ENCODE measurements at places on chromosomes 2 and 18.
A peak's percentile ranks its signal among the peaks of the same experiment; 100 is the strongest.

GRCh38 chr18:58668211-58668610 is 3.1 kb upstream of the MALT1 start:
- DNase-seq, result peak; percentile 18
- H3K4me3 ChIP-seq, result no peak overlapping the region
- no peaks in the 10 kb centered on the region for H3K27me3 ChIP-seq
- peaks cover 6% of the 10 kb centered on the region for H3K36me3 ChIP-seq
- peak overlapping the region; percentile 86 for H3K27ac ChIP-seq
- H3K4me1 ChIP-seq, result peaks cover 30% of the 10 kb centered on the region

- no peaks in the 10 kb centered on the region for H3K27me3 ChIP-seq
- peaks cover 62% of the 10 kb centered on the region for H3K36me3 ChIP-seq
- DNase-seq, result no peak
- H3K27ac ChIP-seq, result no peak overlapping the region
These were observed 118.1 kb downstream of the MYO1B start for GRCh38 chr2:191363267-191363666.

GRCh38 chr2:95058989-95059641 is 33.6 kb downstream of the MAL start:
- no peak overlapping the region for H3K4me3 ChIP-seq
- no peaks in the 10 kb centered on the region for H3K36me3 ChIP-seq
- no peak for DNase-seq
- H3K4me1 ChIP-seq, result no peaks in the 10 kb centered on the region

DNA sequence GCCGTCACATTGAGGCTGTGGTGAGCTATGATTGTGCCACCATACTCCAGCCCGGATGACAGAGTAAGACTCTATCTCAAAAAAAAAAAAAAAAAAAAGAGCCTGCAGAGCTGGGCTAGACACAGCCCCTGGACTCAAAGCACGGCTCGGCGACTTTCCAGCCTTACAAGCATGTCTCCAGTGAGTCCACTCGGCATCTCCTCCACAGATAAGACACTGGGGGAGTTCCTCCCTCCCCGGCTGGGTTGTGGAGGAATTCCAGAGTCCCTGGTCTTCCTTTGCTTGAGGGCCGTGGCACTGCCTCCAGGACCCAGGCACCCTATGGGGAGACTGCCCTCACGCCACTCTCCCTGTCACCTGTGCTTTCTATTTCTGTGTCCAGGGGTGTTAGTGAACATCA is 30.9 kb upstream of the RPL31 start:
- no peaks in the 10 kb centered on the region for H3K27me3 ChIP-seq
- H3K36me3 ChIP-seq, result peaks cover 14% of the 10 kb centered on the region
- H3K4me1 ChIP-seq, result no peaks in the 10 kb centered on the region
- DNase-seq, result no peak
- no peak overlapping the region for H3K27ac ChIP-seq
- H3K4me3 ChIP-seq, result no peak overlapping the region

- no peaks in the 10 kb centered on the region for H3K36me3 ChIP-seq
- H3K27me3 ChIP-seq, result no peaks in the 10 kb centered on the region
- H3K27ac ChIP-seq, result no peak overlapping the region
- no peak overlapping the region for H3K4me3 ChIP-seq
These were observed 223.8 kb upstream of the LRATD1 start for GRCh38 chr2:14408695-14409094.

DNA sequence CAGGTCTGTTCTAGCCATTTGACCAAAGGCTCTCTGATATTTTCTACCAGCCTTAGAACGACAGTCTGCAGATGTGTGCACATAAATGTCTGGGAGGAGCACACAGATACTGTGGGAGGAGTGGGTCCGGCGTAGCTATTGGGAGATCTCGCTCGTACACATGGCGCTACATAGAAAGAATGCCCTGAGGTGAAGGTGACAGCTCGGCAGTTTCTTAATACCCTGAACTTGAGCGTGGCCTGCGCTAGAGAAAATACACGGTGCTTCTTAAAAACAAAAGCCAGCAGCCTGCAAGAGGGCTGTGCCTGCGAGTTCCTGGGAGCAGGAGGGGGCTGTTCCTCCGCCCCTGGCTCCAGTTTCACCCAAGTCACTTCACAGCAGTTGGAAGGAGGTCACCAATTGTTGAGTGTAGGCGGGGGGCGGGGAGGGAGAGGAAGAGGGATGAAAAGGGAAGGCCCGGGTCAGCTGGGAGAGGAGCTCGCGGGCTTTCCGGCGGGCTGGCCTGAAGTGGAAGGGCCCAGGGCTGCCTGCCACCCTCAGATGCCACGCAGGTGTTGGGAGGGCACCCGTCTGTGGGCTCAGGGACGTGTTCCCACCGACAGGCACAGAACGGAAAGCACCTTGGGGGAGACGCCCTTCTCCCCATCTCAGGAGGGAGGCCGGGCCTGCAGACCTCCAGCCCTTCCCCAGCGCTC is 124.7 kb upstream of the ZNF516 start:
- H3K4me3 ChIP-seq, result peak overlapping the region; percentile 62
- no peaks in the 10 kb centered on the region for H3K27me3 ChIP-seq
- DNase-seq, result peak; percentile 80
- H3K4me1 ChIP-seq, result peaks cover 29% of the 10 kb centered on the region

DNA sequence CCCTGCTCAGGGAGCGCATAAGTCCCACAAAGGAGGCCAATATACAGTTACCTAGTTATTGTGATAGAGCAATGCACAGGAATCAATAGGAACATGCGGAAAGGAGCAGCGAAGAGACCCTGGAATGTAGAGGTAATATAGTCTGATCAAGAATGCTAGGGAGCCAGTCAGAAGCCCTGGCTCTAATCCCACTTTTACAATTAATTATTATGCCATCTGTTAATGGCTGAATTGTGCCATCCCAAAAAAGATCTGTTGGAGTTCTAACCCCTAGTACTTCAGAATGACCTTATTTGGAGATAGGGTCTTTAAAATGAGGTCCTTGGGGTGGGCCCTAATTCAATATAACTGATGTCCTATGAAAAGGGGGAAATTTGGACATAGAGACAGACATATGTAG is 7.7 kb upstream of the SPATS2L start:
- no peaks in the 10 kb centered on the region for H3K36me3 ChIP-seq
- H3K4me3 ChIP-seq, result no peak overlapping the region
- H3K27me3 ChIP-seq, result no peaks in the 10 kb centered on the region
- H3K27ac ChIP-seq, result no peak overlapping the region
- H3K4me1 ChIP-seq, result peaks cover 40% of the 10 kb centered on the region

DNA sequence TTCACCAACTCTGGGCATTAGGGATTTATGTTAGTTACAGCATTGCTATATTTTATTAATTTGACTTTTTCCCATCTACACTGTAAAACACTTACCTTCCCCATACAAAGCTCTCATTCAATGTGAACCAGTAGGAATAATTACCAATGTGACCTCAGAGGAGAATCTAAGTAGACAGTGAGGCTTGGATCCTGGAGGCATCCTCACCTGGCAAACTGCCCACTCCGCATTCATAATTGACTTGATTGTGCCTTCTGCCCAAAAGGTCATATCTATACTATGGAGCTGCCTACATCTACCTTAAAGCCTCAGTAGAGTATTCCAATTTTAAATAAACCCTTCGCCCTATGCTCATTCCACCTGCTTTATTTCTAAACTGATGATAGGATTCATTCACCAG is 45.4 kb upstream of the SCN1A start:
- H3K4me3 ChIP-seq, result no peak overlapping the region
- H3K27ac ChIP-seq, result no peak overlapping the region
- no peaks in the 10 kb centered on the region for H3K36me3 ChIP-seq
- H3K4me1 ChIP-seq, result peaks cover 11% of the 10 kb centered on the region
- DNase-seq, result no peak
- H3K27me3 ChIP-seq, result peaks cover 11% of the 10 kb centered on the region

- H3K27ac ChIP-seq, result no peak overlapping the region
- H3K4me1 ChIP-seq, result peaks cover 20% of the 10 kb centered on the region
- no peak for DNase-seq
- H3K4me3 ChIP-seq, result no peak overlapping the region
These were observed 204.4 kb downstream of the MREG start for GRCh38 chr2:215808996-215809395.

DNA sequence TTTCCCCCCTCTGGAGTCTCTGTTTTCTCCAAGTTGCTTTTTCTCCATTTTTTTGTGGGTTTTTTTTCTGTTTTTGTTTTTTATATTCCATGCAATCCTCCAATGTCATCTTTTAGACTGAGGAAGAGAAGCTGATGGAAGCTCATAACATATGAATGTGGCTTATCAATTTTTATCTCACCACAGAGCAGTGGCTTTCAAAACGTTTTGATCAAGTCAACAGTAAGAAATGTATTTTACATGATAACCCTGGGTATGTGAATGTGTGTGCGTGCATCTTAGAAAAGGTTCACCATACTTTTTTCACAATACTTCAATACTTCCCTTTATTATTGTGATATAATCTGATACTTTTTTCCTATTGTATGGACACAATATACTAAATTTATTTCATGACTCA is 64.6 kb upstream of the CDCA7 start:
- H3K4me1 ChIP-seq, result no peaks in the 10 kb centered on the region
- no peak overlapping the region for H3K27ac ChIP-seq
- H3K36me3 ChIP-seq, result no peaks in the 10 kb centered on the region

GRCh38 chr18:9120796-9121195 is 15.8 kb upstream of the ANKRD12 start:
- H3K27me3 ChIP-seq, result no peaks in the 10 kb centered on the region
- H3K36me3 ChIP-seq, result peaks cover 90% of the 10 kb centered on the region
- no peak for DNase-seq
- H3K27ac ChIP-seq, result no peak overlapping the region
- H3K4me1 ChIP-seq, result peaks cover 27% of the 10 kb centered on the region

- no peaks in the 10 kb centered on the region for H3K4me1 ChIP-seq
- H3K27me3 ChIP-seq, result peaks cover 2% of the 10 kb centered on the region
- H3K4me3 ChIP-seq, result no peak overlapping the region
- H3K36me3 ChIP-seq, result peaks cover 4% of the 10 kb centered on the region
- DNase-seq, result peak; percentile 68
These were observed 213.9 kb downstream of the TFCP2L1 start for GRCh38 chr2:121071034-121071504.

GRCh38 chr2:157185476-157186227 is 71.9 kb upstream of the GALNT5 start:
- H3K4me1 ChIP-seq, result peaks cover 19% of the 10 kb centered on the region
- DNase-seq, result no peak
- H3K4me3 ChIP-seq, result no peak overlapping the region
- no peak overlapping the region for H3K27ac ChIP-seq

DNA sequence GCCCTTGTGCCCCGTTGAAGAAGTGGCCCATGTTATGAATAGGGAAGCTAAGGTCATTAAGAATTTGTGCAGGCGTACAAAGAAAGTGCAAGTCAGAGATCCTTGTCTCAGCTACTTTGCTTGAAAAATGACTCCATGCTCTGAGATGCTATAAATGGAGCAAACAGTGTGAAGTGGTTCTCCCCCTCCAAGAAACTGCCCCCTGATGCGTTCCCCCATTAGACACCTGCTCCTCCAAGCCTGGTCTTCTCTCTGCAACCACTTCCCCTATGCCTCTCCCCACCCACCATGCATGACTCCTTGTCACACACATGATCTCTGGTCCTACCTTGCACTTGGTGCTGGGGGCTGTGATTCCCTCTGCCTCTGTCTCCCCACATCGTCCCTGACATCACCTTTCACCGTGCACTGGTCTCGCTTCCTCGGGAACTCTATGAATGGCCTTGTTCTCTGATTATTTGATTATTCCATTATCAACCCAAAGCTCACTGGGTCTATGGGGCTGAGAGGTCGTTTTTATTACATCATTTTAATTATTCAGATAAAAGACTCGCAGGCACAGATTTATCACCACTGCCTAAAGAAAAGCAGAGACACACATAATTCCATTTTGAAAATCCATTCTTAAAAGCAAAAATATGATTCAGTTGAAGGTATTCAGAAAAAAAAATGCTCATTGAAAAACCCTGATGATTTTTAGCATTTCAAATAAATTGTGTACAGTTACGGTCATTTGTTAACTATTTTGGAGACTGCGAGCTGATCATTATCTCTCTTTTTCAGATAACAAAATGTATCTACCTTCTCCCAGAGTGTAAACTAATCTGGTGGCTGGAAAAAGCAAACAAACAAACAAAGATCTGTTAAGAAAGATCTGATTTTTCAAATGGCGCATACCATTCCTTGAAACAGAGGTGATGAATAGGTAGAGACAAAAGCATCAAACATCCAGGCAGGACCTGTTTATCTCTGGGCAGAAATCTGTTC is 294.9 kb downstream of the SOX11 start:
- H3K4me1 ChIP-seq, result no peaks in the 10 kb centered on the region
- no peaks in the 10 kb centered on the region for H3K36me3 ChIP-seq
- H3K27me3 ChIP-seq, result no peaks in the 10 kb centered on the region
- no peak overlapping the region for H3K27ac ChIP-seq
- no peak for DNase-seq

DNA sequence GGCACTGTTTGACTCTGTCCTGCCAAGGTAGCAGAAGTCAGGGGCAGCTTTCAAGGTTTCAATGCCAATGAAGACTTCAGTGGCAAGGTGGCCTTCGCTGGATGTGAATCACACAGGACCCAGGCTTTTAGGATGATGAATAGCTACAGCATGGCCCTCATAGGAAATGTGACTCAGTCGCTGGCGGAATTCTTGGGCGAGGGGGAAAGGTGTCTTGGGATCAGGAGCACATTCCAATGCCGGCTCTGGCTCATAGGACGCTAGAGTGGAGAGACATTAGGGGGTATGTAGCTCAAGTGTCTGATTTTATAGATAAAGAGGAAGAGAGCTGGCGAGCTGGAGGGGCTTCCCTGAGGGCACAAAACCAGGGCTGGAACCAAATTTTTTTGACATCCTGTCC is 68.6 kb downstream of the SMIM21 start:
- no peaks in the 10 kb centered on the region for H3K36me3 ChIP-seq
- H3K27ac ChIP-seq, result no peak overlapping the region
- H3K4me1 ChIP-seq, result no peaks in the 10 kb centered on the region
- peak; percentile 17 for DNase-seq
- no peak overlapping the region for H3K4me3 ChIP-seq

GRCh38 chr18:63253428-63254372 is 65.9 kb downstream of the BCL2 start:
- no peaks in the 10 kb centered on the region for H3K27me3 ChIP-seq
- no peaks in the 10 kb centered on the region for H3K36me3 ChIP-seq
- peak overlapping the region; percentile 22 for H3K27ac ChIP-seq
- no peaks in the 10 kb centered on the region for H3K4me1 ChIP-seq

GRCh38 chr18:53649621-53650020 is 574.8 kb downstream of the MBD2 start:
- no peaks in the 10 kb centered on the region for H3K27me3 ChIP-seq
- H3K27ac ChIP-seq, result no peak overlapping the region
- DNase-seq, result no peak
- H3K36me3 ChIP-seq, result peaks cover 6% of the 10 kb centered on the region

GRCh38 chr2:46979571-46979979 is 64.0 kb upstream of the MCFD2 start:
- DNase-seq, result no peak
- H3K27me3 ChIP-seq, result no peaks in the 10 kb centered on the region
- H3K36me3 ChIP-seq, result peaks cover 44% of the 10 kb centered on the region
- H3K4me1 ChIP-seq, result peaks cover 8% of the 10 kb centered on the region
- peak overlapping the region; percentile 46 for H3K27ac ChIP-seq

DNA sequence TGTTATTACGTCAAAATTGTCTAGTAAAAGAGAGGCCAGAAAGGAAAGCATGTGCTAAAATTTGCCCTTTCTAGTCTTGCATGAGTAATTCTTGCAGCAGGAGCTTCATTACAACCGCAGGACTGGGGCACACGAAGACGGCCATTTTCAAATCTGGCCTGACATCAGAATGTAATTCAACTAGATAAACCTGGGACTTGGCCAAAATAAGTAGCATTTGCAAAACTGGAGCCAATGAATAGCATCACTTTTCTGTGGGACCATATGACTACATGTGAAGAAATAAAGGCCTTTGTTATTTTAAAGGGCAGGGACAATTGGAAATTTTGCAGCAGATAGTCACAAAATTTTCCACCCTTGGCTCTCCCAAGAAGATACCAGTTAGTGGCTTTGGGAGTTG is 3.0 kb upstream of the FZD7 start:
- no peak overlapping the region for H3K27ac ChIP-seq
- no peak overlapping the region for H3K4me3 ChIP-seq
- peaks cover 15% of the 10 kb centered on the region for H3K27me3 ChIP-seq
- no peaks in the 10 kb centered on the region for H3K36me3 ChIP-seq
- peaks cover 7% of the 10 kb centered on the region for H3K4me1 ChIP-seq
- DNase-seq, result no peak
